HFFc6 (cell line): ENCODE measurements at places on chromosomes 2 and 18. TPM values are rescaled to one million over a fixed set of nuclear protein-coding genes. Genes with fewer than 3 reads are reported as not detected.

The ZNF516 gene
- total RNA-seq = 40.3 to 50.7 TPM (median 43.4 TPM) in 3 replicates

The CROCC2 gene
- not detected in 3 replicates for total RNA-seq

The CASP10 gene
- total RNA-seq = 0.36 to 2.7 TPM (median 0.85 TPM) in 3 replicates

DNA sequence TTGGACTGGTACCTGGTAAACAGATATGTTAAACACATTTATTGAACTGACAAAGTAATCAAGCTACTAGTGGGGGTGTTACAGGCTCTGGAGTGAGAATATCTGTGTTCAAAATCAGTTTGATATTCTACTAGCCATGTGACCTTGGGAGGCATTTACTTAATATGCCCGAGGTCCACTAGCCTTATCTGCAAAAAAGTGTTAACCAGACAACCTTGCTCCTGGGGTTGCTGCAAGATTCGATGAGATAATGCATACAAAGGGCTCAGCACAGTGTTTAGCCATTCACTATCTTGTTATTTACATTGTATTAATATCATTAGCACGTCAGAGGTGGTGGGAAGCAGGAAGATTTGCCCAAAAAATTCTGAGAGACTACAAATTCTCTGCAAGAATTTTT, 103.3 kb downstream of the CDH2 start:
- no peak for DNase-seq
- peaks cover 25% of the 10 kb centered on the region for H3K36me3 ChIP-seq
- H3K4me3 ChIP-seq = no peak overlapping the region
- no peak overlapping the region for H3K27ac ChIP-seq
- H3K27me3 ChIP-seq = peaks cover 6% of the 10 kb centered on the region

GRCh38 chr18:79355433-79356335, 40.0 kb upstream of the NFATC1 start:
- H3K4me1 ChIP-seq = peaks cover 2% of the 10 kb centered on the region; the same call in 1 of the 2 replicates
- no peak overlapping the region for H3K27ac ChIP-seq
- no peak overlapping the region for H3K4me3 ChIP-seq
- H3K27me3 ChIP-seq = peaks cover 2% of the 10 kb centered on the region
- no peaks in the 10 kb centered on the region for H3K36me3 ChIP-seq

DNA sequence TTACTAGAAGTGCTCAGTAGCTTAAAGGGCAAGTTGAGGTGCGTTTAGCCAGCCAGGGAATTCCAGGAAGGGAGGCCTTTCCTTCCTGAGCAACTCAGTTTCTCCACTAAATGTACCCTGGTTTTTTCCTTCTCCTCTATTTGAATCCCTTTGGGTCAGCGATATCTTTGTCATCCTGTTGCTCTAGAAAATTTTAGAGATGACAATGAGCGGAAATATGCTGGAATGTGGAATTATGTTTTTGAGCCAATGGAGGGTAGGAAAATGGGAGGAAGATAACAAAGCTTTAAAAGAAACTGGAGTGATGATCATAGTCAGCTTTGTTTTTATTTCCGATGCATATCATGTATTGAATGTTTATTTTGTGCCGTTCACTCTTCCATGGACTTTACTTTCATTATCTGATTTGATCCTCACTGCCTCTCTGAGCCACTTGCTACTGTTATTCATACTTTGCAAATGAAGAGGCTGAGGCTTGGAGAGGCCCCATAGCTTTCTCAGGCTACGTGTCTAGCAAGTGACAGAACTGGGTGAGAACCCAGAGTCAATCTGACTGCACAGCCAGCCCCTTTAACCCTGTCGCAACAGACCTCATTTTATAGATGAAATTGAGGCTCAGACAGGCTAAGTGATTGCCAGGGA, 67.3 kb downstream of the NTSR2 start:
- H3K27ac ChIP-seq = no peak overlapping the region
- H3K4me1 ChIP-seq = peaks cover 9% of the 10 kb centered on the region; the same call in 1 of the 2 replicates
- peak overlapping the region; percentile 40; the same call in 1 of the 2 replicates for H3K4me3 ChIP-seq
- no peak for DNase-seq

DNA sequence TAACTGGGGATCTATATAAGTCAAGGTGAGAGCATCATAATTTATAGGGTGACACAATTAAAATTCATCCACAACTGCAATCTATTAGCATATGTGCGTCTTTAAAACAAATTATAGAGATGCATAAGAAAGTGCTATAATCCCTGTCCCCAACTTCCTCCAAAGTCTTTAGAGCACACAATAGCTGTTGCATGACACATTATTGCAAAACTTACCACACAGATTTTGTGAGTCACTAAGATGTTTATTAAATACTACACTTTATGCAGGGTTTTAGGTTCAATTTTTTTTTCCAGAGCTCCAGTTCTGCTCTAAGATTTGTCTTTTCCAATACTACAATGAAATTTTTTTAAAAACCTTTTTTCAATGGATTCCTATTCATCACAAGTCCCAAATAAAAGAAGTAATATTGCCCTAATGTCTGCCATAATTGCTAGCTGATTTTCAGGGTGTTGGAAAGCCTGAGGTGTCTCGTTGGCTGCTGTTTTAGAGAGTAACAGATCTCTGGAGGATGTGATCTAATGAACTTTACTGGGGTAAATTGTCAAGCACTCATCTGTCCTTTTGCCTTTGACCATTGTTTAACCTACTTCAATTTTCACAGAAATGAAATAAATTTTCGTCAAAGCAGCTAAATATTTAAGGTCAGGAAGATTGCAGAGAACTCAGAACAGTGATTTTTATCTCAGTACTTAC, 250.5 kb upstream of the NETO1 start:
- H3K27ac ChIP-seq = peak overlapping the region; percentile 24; the same call in 1 of the 2 replicates
- H3K4me3 ChIP-seq = peak overlapping the region; percentile 30; the same call in 1 of the 2 replicates
- H3K4me1 ChIP-seq = peaks cover 23% of the 10 kb centered on the region
- no peaks in the 10 kb centered on the region; the same call in 1 of the 2 replicates for H3K36me3 ChIP-seq
- peak; percentile 72 for DNase-seq

- H3K4me3 ChIP-seq = no peak overlapping the region
- DNase-seq = no peak
- peaks cover 72% of the 10 kb centered on the region for H3K4me1 ChIP-seq
- H3K36me3 ChIP-seq = peaks cover 34% of the 10 kb centered on the region
- peak overlapping the region; percentile 45; the same call in 1 of the 2 replicates for H3K27ac ChIP-seq
These were observed 227.6 kb downstream of the SLC8A1 start for GRCh38 chr2:40224318-40224717.

GRCh38 chr2:142190805-142191204, 60.0 kb upstream of the LRP1B start:
- H3K36me3 ChIP-seq = no peaks in the 10 kb centered on the region
- peaks cover 23% of the 10 kb centered on the region for H3K4me1 ChIP-seq
- no peaks in the 10 kb centered on the region for H3K27me3 ChIP-seq
- no peak overlapping the region for H3K4me3 ChIP-seq
- DNase-seq = peak; percentile 4
- H3K27ac ChIP-seq = peak overlapping the region; percentile 20

DNA sequence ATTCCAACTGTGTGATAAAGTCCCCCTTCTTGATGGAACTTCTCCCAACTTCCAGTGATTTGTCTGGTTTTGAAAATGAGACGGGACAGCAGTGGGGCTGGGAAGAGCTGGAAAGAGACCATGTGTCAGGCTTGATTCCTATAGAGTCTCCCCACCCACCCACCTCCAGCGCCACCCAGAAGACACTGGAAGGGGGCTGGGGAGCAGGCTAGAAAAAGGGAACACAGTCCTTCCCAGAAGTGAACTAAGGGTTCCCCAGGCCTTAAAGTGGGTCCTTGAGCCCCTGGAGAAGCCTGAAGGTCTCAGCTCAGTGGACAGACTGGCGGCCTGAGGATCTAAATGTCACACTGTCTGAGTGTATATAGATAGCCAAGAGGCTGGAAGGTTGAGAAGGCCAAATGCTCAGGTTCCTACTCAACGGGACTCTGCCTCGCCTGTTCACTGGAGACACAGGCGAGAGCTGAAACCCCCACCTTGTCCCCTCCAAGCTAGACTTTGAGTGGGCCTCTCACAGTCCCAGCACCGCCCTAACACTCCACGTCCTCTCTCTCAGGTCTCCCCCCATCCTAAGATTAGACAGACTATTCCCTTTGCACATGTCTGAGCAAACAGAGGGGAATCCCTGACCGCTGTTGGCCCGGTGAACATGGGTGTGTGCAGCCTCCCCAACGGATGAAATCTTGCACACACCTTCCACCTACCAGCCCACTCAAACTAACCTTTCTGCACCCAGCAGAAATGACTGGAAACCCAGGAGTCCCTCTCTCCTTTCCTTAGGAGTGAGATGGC, 1.6 kb downstream of the PKDCC start:
- DNase-seq = no peak
- H3K27me3 ChIP-seq = peaks cover 52% of the 10 kb centered on the region
- H3K4me3 ChIP-seq = no peak overlapping the region
- H3K4me1 ChIP-seq = no peaks in the 10 kb centered on the region
- no peak overlapping the region for H3K27ac ChIP-seq
- no peaks in the 10 kb centered on the region for H3K36me3 ChIP-seq

- H3K4me1 ChIP-seq = no peaks in the 10 kb centered on the region
- peaks cover 5% of the 10 kb centered on the region for H3K36me3 ChIP-seq
- no peak overlapping the region for H3K4me3 ChIP-seq
- DNase-seq = no peak
- H3K27me3 ChIP-seq = peaks cover 16% of the 10 kb centered on the region
- no peak overlapping the region for H3K27ac ChIP-seq
These were observed 108.7 kb upstream of the ATL2 start for GRCh38 chr2:38485734-38486133.

DNA sequence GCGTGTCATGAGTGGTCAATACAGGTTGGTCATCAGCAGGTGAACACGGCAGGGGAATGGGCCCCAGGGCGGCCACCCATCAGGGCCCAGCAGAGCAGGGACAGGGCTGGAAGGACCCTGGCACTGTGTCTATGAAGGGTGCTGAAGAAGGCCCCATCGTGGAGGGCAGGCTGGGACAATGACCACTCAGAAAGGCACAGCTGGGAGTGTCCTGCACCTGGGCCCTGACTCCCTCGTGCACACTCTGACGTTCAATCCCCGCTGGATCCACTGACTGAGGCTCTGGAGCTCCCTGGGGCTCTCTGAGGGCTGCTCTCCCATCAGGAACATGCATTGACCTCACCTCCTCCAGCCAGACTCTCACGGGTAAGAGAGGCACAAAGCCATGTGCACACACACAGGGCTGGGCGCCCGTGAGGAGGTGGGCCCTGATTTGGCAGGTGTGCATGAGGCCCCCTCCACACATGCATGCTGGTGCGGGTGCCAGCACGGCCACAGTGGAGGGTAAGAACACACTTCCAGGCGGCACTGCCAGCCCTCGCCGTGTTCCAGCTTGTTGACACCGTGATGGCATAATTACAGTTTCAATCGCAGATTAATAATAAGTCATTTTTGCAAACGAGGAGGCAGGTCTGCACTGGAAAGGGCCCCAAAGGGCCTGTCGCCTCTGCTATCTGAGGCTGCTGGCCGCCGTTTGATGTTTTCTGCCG, 58.5 kb downstream of the SMAD7 start:
- H3K27ac ChIP-seq = no peak overlapping the region
- no peaks in the 10 kb centered on the region for H3K36me3 ChIP-seq
- peaks cover 15% of the 10 kb centered on the region for H3K4me1 ChIP-seq
- no peaks in the 10 kb centered on the region; the same call in 1 of the 2 replicates for H3K27me3 ChIP-seq
- no peak overlapping the region for H3K4me3 ChIP-seq
